ENCODE measurements at places on chromosomes 5 and 9.
A peak's percentile ranks its signal among the peaks of the same experiment; 100 is the strongest.

DNA sequence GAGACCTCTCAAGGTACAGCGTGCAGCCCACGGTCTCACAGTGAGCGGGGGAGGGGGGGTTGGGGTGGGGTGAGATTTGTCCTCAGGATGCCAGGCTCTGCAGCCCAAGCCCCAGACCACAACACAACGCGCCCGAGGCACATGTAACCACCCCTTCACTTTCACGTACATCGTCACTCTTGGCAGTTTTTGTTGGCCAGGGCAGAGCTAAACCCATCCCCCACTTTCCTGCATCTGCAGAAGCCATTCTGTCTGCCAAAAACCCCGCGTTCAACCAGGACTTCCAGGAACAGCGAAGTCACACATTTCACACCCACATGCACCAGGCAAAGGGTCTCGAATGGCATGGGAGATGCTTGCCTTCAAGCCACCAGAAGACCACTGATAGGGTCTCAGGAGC, 9.4 kb upstream of the SMIM23 start:
- no peak for DNase-seq

DNA sequence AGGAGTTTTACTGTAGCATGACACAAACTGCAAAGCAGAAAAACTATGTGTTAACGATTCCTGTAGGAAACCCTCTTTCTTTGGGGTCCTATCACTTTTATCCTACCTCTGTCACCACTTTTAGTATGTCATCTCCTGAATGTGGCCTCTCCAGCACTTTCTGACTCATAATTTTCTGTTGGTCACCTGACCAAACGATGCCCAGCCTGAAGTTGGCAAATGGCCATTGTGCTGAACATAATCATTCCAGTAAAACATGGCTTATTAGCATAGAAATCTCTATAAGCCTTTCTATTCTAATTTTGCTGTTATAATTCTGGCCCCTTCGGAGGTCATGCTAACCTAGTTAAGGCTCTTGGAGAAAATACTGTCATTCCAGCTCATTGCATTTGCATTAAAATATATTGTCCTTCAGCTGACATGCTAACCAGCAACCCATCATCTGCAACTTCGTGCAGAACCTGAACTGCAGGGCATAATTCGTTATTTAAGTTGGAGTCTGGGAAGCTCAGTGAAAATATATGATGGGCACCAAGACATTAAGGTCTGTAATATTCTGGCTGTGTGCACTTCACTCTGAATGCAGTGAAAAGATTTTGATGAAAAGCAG, 140.3 kb downstream of the NMUR2 start:
- no peak for DNase-seq

GRCh38 chr5:93899026-93899600, 157.7 kb upstream of the POU5F2 start:
- DNase-seq = peak; percentile 3

GRCh38 chr5:157511651-157512644, 51.9 kb downstream of the NIPAL4 start:
- peak; percentile 86 for DNase-seq

DNA sequence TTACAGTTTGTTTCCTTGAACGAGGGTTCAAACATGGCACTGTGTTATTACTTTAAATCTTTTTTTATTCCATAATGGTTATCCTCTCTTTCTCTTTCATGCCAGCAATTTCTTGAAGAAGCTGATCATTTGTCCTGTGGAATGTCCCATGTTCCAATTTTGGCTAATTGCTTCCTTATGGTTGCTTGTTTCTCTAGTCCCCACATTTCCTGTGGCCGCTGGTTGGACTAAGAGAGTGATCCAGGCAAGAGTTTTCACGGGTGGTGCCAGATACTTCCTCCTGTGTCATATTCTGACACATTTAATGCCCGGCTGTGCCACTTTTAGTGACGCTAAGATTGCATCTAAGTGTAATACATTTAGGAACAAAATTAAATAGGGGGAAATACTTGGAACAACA, 83.8 kb upstream of the FAM169A start:
- no peak for DNase-seq

- no peak for DNase-seq
These were observed 3.3 kb downstream of the HK3 start for GRCh38 chr5:176895831-176896230.

DNA sequence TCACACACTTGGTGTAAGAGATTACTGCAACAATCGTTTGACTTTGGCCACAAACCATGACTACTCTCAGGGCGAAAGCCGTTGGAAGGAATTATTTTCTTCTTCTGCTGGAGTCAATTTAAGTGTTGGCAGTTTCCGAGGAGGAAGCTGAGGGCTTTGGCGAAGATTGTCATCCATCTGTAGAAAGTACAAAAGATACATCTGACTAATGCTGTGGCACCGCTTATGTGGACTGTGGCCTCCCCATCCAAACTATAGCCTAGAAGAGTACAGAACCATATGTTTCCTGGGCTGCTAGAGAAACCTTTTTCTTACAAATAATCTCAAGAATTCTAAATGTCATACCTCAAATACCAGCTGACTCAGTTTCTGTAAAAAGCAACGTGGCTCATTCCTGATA, 7.4 kb downstream of the MTX3 start:
- DNase-seq = no peak

DNA sequence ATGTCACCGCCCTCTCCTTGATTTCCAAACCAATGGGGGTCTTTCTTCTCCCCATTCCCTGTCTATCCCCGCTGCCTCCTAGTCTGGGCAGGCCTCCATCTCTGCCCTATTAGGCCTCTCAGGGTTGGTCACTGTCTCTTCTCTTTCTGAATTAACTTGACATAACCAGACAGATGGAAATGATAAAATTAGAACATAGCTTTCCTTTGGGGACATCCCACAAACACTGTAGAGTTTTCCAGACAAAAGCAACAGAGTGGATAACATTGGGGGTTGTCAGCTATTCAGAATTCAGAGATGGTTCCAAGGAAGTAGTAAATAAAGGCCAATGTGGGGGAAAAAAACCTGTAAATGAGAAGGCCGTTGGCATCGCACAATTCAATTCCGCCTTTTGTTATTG, 24.7 kb downstream of the LHX6 start:
- DNase-seq = no peak

- peak; percentile 18 for DNase-seq
These were observed 45.9 kb downstream of the EHMT1 start for GRCh38 chr9:137664676-137665075.

DNA sequence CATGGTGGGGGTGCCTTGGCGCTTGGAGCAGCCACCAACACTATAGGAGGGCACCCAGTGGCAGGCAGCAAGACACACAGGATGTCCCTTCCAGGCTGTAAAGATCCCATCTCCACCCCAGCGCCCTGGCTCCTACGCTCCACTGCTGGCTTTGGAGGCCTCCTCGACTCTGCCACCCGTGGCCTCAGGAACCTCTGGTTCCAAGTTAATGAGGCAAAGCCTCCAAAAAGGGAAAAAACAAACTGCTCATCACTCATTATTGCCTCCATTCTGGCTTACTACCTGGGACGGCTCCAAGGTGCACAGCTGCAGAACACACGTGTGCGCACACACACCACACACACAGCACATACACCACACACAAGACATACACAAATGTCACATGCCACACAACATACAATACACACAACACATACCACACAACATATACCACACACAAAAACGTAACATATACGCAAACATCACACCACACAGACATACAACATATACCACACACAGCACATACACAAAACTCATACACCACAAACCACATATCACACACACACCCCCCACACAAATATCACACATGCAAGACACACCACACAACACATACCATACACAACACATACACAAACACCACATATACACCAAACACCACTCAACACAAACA, 45.3 kb downstream of the ROR2 start:
- DNase-seq = no peak

DNA sequence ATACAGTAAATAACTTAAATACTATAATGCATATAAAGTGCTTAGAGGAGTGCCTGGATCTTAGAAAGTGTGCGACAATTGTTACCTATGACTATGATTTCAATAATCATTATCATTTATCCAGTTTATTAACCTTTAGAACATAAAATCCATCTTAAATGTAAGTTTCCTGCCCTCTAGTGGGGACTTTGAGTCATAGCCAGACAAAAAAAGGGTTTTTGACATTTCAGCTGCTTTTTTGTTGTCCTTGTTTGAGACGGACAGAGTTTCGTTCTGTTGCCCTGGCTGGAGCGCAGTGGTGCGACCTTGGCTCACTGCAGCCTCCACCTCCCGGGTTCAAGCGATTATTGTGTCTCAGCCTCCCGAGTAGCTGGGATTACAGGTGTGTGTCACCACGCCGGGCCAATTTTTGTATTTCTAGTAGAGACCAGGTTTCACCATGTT, 9.7 kb upstream of the C9orf152 start:
- DNase-seq = peak; percentile 63

DNA sequence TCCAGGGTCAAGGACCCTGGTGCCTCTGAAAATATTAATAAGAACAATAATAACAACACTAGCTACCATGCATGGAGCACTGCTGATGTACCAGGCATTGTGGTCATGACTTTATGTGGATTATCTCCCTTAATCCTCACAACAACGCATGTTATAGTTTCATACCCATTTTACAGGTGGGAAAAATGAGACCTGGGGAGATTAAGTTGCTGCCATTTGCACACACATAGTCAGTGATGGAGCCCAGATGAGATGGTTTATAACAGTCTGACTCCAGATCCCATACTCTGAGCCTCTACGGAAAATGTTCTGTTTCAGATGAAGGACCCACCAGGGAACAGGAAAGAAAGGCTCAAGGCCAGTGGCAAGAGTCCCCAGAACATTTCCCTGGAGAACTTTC, 48.2 kb upstream of the PPARGC1B start:
- DNase-seq = no peak

GRCh38 chr9:72753266-72753893, 199.5 kb downstream of the ALDH1A1 start:
- peak; percentile 56 for DNase-seq

GRCh38 chr9:132903574-132904492, 25.1 kb downstream of the SPACA9 start:
- DNase-seq = no peak

DNA sequence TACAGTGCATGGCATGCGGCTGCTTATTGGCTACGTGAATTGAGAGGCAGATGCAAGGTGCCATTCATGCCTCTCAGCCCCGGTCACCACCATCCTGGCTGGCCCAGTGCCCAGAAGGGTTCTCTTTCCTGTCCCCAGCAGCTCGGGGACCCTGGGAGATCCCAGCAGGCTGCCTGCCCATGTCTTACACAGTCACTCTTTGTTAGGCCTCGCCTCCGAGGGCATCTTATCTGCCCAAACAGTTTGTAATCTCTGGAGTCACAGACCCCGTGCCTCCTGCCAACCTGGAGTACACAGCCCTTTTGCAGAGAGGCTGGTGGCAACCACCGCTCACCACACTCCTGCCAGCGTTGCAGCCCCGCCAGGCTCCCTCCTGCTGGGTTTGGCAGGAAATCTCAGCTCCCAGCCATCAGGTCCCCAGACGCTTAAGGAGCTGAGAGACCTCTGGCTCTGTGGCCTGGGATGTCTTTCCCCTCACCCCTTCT, 7.0 kb upstream of the AK1 start:
- no peak for DNase-seq

DNA sequence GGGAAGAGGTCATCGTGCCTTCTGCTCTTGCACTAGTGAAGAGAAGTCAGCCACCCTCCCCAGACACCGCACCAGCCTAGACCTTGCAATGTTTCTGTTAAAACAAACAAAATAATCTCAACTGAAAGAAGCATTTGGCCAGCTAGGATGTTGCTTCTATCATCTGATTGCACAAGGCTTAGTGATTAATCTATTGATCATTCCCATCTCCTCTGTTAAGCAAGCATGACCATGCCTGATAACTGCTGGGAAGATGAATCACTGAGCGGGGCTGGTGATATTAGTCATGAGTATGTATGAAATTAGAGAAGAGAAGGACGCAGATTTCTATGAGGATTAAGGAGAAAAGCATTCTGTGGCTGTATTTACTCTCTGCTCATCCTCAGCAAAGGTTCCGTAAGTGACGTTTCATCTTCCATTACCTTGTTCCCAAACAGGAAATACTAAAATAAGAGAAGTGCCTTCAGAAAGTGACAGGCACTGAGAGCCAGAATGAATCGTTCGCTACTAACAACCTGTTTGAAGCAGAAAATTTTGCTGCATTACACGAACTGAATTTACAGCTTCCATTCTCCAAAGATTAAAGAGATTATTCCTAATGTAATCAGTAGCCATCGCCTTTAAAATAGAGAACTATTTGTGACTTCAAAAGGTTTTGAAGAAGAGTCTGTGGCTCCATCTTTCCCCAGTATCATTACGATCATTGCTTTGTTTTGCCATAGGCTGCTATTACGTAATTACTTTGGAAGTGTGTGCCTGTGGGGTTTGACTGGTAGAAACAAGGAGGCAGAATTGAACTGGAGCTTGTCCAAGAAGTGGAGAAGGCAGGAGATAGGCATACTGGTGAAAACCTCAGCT, 219.1 kb downstream of the MED10 start:
- peak; percentile 75 for DNase-seq

GRCh38 chr9:90290716-90291485, 351.7 kb downstream of the DIRAS2 start:
- no peak for DNase-seq

- no peak for DNase-seq
These were observed 183.1 kb downstream of the PALM2AKAP2 start for GRCh38 chr9:109963079-109963478.

- no peak for DNase-seq
These were observed 957.8 kb upstream of the TYRP1 start for GRCh38 chr9:11735391-11735790.

GRCh38 chr5:6722015-6722414, 8.8 kb downstream of the TENT4A start:
- no peak for DNase-seq

DNA sequence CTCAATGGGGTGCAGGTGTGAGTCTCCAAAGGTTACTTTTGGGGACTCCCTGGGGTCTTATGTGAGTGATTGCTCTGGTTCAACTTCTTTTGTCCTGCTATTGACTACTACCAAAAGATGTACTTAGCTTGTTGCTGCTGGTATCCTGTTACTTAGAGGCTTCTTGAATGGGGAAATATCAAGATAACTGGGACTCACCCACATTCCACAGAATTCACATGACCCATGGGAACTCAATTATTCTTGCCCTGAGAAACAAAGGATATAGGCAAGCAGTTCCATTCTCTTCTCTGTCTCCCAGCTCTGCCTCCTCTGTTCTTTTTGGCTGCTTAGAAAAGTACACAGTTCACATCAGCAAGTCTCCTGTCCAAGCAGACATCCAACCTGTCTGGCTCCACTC, 105.9 kb downstream of the UNC13B start:
- DNase-seq = no peak

DNA sequence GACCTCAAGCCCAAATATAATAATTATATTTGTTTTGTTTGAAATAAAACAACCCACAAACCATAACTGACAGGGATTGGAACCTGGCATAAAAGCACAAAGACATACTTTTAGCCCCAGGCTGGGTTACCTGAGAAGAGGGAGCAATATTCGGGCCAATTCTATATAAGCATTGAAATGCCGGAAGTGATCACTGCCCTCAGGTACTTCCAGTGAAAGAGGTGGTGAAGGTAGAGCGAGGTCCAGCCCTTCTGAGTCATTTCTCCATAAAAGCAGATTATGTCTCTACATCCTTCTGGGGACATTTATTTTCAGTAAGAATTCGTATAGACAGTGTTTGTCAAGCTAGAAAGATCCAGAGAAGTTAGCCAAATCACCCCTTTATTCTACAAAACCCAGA, 59.6 kb downstream of the GCNT4 start:
- no peak for DNase-seq

Measured in A549 (cell line).